Activated T-cell treated with anti-CD3 and anti-CD28 coated beads, Interleukin-2, amount 50 U/mL, for 48 hours (primary cell): ENCODE measurements at places on chromosomes 2 and 18.
A peak's percentile ranks its signal among the peaks of the same experiment; 100 is the strongest.

- no peak for DNase-seq
These were observed 87.8 kb upstream of the TMEM17 start for GRCh38 chr2:62593825-62594224.

DNA sequence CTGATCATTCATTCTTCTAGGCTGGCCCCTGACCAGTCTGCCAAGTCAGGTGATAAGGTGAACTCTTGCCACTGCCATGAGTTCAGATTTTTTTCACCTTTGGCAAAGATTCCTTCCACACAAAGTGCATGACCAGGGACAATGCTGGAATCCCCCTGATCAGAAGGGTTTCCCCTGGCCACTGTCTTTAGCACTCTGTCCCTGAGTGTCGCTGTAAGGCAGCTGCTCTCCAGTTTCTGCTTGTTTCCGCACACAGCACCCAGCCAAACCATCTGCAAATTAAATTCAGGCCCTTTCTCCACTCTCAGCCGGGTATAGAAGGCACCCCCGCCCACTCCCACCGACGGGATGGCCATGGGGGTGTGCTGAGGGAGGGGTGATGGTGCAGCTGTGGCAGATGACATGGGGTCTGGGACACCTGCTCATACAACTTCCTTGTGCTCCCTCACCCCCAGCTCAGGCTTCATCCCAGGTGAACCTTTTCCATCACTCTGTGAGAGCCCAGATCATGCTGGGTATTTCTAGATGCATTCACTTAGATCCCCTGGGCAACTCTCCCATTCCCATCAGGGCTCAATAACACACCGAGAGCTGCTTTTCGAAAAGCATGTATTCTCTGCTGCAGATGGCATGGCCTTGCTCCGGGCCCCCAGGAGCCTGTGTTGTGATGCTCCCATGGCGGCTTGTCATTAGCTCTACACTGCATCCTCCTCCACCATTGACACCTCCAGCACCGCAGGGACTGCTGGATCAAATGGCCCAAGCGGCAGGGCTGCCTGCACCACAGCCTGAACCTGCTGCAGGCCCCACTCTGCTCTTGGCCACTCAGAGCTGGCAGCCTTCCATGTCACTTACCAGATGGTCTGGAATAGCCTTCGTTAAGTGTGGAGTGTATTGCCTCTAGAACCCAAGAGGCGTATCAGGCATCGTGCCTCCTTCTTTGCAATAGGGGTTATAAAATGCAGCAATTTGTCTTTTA is 52.3 kb upstream of the ROCK2 start:
- no peak for DNase-seq

DNA sequence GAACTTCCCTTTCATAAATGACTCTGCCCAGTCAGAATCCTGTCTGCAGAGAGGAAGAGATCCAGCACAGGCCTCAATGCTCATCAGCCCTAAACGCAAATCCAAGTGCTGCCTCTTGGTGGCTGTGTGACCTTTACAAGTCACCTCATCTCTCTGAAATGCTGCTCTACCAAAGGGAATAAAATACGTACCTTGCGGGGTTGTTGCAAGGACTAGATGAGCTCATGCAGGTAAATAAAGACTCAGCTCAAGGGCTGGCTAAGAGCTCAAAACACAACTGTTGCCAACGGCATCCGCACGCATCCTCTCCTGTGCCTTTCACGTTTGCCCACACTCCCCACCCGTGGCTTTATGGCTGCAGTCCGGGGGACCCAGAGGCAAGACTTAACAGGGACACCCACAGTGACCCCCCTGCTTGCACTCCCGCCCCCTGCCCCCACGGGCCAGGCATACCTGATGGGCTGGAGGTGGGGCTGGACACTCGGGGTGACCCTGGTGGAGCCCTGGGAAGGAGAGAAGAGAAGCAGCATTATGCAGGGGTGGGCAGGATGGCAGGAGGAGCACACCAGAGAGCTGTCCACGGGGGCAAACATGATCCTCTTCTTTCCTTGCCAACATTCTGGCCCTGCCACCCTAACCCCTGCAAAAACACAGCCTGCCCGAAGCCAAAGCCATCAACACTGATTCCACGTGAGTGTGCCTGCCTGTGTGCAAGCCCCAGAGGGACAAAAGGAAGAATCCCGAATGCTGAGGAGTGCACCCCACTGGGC is 102.6 kb downstream of the TNS1 start:
- DNase-seq, result no peak

DNA sequence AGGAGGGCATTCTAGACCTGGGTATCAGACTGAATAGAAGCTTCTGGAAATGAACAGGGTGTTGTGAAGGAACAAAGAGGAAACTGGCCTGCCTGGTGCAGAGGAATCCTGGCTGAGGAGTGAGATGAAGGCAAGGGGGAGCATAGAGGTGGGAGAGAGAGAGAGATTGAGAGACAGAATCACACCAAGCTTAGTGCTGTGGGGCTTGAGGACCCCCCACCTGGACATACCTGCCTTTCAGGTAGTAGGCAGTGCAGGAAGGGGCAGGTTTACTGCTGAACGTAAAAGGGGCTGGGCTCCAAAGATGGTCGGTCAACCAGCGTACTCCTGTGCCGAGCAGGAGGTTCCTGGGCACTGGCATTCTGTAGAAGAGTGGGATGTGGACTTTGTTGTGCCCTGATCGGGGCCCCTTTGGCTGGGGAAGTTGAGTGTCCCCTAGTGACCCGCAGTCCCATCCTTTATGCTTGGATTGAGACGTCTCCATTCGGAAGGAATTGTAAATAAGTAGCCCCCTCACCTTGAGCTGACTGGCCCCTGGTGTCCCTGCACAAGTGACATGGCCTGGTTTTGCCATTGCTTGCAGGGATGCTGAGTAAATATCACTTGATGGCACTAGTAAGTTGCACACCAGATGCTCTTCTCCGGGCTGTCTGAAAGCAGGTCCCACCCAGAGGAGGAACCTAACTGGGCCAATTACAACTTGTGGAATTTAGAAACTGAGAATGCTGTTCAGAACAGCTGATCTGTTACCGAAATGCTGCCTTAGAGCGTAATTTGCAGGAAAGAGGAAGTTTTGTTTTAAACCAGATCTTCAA is 1.4 kb downstream of the UBE2F start:
- peak; percentile 56 for DNase-seq

- DNase-seq, result no peak
These were observed 373.7 kb upstream of the GALNT5 start for GRCh38 chr2:156883804-156884203.

DNA sequence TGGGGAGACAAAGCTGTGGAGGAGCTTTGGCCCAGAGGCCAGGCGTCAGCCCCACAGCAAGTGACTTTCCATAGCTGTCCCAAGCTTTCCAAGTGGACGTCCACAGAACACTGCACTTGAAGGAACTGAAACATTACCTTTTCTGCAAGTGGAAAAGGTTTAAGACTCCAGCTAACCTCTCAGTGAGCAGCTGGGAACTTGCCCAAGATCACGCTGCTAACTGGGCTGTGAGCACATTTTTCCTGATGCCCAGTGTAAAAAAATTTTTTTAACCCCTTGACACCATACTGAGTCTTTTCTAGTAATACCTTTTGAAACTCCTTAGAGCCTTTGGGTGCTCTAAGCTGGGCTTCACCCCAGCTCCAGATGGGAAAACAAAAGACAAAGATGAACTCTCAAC is 256.7 kb downstream of the HAUS1 start:
- no peak for DNase-seq

DNA sequence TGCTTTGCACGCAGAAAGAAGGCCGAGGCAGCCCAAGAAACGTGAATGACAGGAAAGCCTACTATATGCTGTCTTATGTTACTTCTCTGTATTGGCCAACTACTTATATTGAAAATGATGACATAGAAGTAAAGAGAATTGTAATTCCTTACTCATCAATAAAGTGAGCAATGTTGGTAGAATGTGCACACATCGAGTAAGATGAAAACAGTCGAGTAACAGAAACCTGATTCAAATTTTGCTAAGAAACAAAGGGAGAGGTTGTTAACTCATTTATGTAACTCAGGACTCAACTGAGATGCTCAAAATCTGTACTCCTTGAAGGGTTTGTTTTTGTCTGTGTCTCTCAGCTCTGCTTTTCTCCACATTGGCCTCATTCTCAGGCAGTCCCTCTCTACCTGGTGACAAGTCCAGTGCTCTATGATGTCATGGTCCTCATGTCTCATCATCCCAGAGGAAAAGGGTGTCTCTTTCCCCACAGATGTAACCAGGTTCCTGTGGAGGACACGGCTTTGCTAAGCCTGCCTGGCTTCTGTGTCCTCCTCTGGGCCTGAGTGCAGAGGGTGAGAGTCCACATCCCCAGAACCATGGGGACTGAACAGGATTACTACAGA is 30.3 kb upstream of the CCDC93 start:
- DNase-seq, result no peak

GRCh38 chr2:28768422-28768821 is 16.8 kb downstream of the PPP1CB start:
- DNase-seq, result no peak
